ENCODE measurements at places on chromosomes 2 and 18. TPM values are rescaled to one million over a fixed set of nuclear protein-coding genes. Genes with fewer than 3 reads are reported as not detected.

TMEM17 gene
- total RNA-seq: 1.3 TPM

- no peaks in the 10 kb centered on the region for H3K27me3 ChIP-seq
- peak; percentile 58 for DNase-seq
- no peaks in the 10 kb centered on the region for H3K36me3 ChIP-seq
- no peak overlapping the region for H3K4me3 ChIP-seq
Measured at GRCh38 chr2:224910574-224910925, 131.7 kb downstream of the DOCK10 start.

TEX44 gene
- not detected for total RNA-seq

DNA sequence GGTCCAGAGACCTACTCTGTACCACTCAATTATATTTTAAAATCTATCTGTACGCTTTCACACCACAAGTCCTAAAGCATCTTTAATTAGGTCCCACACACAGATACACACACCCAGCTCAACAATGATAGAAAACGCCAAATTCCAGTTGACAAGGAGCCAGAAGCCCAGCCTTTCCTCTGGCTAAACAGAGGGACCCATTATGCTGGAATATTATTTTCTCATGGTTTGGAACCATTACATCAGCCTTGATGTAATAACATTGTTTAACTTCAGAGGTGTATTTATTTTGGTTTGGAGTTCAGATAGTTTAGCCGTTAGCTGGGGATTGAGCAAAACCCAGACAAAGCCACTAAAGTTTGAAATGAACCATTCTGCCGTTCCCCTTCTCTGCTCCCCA is 14.0 kb upstream of the INHBB start:
- no peak overlapping the region for H3K27ac ChIP-seq
- H3K36me3 ChIP-seq: no peaks in the 10 kb centered on the region
- no peaks in the 10 kb centered on the region for H3K4me1 ChIP-seq
- H3K4me3 ChIP-seq: no peak overlapping the region
- peak; percentile 21 for DNase-seq
- peaks cover 28% of the 10 kb centered on the region for H3K27me3 ChIP-seq

GRCh38 chr2:151576080-151576479 is 158.2 kb downstream of the NEB start:
- H3K27me3 ChIP-seq: no peaks in the 10 kb centered on the region
- H3K27ac ChIP-seq: no peak overlapping the region
- no peaks in the 10 kb centered on the region for H3K4me1 ChIP-seq
- no peak overlapping the region for H3K4me3 ChIP-seq
- DNase-seq: no peak
- no peaks in the 10 kb centered on the region for H3K36me3 ChIP-seq

DNA sequence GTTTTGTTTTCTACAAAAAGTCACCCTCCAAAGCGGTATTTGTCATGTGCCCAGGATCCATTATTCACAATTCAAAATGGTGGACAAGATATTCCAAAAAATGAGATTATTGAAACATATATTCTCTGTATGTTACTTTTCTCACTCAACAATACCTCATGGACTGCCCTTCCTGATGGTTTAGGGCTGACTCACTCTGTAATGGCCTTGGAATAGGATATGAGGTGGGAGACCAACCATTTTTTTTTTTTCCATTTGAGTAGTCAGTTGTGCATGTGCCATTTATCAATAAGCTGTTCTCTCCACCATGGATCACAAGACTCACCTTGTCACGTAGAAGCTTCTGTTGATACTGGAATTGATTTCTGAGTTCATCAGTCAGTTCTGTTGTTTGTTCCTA is 64.5 kb downstream of the LYPD6 start:
- no peaks in the 10 kb centered on the region for H3K27me3 ChIP-seq
- no peaks in the 10 kb centered on the region for H3K4me1 ChIP-seq
- no peaks in the 10 kb centered on the region for H3K36me3 ChIP-seq
- DNase-seq: no peak
- no peak overlapping the region for H3K27ac ChIP-seq
- no peak overlapping the region for H3K4me3 ChIP-seq

DNA sequence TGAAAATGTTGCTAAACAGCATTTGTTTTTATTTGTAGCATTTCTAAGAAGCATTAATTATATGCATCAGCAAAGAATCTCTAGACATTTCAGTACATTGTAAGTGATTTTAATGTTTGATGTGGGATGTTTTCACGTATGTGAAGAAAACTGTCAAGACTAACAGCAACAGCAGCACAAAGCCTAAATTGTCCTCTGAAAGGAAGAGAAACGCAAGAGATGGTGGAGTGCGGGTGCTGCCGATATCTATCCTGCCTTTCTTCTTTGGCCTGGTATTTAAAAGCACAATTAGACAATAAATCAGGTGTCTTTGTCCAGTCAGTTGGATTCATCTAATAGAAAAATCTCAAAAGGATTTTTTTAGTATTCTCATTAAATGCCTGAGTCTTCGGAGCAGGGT is 3.1 kb downstream of the TWIST2 start:
- DNase-seq: no peak
- H3K4me3 ChIP-seq: peak overlapping the region; percentile 94
- peaks cover 3% of the 10 kb centered on the region for H3K36me3 ChIP-seq
- H3K27me3 ChIP-seq: no peaks in the 10 kb centered on the region

DNA sequence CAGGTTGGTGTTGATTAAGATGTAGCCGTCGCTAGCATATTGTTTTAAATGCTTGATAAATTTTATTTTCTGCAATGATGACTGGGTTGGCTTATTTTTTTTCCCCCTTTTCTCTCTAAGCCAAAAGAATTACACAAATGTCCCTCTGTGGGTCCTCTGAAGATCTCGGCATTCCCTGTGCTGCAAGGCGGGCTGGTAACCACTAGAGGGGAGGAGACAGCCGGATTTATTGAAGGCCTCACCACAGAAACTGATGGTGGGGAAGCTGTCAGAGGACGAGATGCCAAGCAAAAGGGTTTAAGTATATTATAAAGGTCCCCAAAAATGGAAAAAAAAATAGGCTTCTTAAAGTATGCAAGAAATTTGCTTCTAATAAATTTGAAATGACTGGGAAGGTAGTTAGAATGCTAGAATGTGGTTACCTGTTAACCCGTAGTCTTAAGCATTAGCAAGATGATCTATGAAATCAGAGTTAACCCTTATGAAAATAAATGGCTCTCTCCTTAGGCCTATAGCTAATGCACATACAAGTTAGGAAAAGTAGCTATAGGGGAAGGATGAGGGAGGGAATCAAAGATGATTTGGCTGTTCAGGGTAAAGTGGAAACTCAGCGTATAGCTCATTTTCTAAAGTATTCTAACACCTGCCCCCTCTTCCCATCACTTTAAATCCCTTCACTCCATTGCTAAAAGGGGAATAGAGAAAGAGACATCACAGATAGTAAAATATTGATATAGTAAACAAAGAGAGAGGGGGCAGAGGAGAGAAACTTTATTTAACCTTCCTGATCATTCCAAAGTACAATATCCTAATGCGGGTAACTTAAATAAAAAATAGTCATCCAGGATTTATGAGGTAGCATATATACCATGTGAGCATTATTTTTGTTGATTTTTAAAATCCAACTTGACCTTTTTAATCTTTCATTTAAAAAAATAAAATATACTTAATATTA is 894.5 kb upstream of the POU3F3 start:
- no peaks in the 10 kb centered on the region for H3K27me3 ChIP-seq
- H3K4me3 ChIP-seq: no peak overlapping the region
- no peaks in the 10 kb centered on the region for H3K4me1 ChIP-seq
- H3K27ac ChIP-seq: no peak overlapping the region

- no peaks in the 10 kb centered on the region for H3K27me3 ChIP-seq
- no peak for DNase-seq
- no peaks in the 10 kb centered on the region for H3K4me1 ChIP-seq
- H3K27ac ChIP-seq: no peak overlapping the region
- no peaks in the 10 kb centered on the region for H3K36me3 ChIP-seq
- H3K4me3 ChIP-seq: no peak overlapping the region
Measured at GRCh38 chr18:41165625-41166024, 789.4 kb upstream of the PIK3C3 start.

ALLC gene
- total RNA-seq: not detected

FKBP1B gene
- total RNA-seq: 12.1 TPM

SERPINB12 gene
- not detected for total RNA-seq

- peaks cover 12% of the 10 kb centered on the region for H3K27me3 ChIP-seq
- no peak overlapping the region for H3K4me3 ChIP-seq
- DNase-seq: no peak
- no peaks in the 10 kb centered on the region for H3K4me1 ChIP-seq
- no peaks in the 10 kb centered on the region for H3K36me3 ChIP-seq
- H3K27ac ChIP-seq: no peak overlapping the region
Measured at GRCh38 chr2:11022064-11022463, 110.3 kb downstream of the KCNF1 start.

GRCh38 chr2:213087040-213087439 is 64.4 kb downstream of the IKZF2 start:
- no peaks in the 10 kb centered on the region for H3K36me3 ChIP-seq
- no peaks in the 10 kb centered on the region for H3K27me3 ChIP-seq
- H3K4me3 ChIP-seq: no peak overlapping the region
- DNase-seq: no peak

DNA sequence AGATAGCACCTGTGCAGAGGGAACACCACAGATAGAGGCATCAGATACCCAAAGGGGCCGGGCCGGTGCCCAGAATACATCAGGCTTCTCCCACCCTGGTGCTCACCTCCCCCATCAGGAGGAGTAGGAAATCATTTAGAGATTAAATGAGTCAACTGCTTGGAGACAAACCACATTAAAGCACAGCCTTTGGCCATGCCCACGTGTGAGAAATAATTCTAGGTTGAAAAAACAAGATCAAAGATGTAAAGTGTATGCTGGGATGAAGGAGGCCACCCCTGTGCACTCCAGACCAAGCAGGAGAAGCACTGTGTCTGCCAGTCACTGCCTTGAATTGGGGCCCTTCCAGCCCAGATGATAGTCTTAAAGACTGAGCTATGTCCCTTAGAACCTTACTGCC is 152.8 kb upstream of the ACAA2 start:
- no peak overlapping the region for H3K4me3 ChIP-seq
- DNase-seq: no peak
- H3K27me3 ChIP-seq: no peaks in the 10 kb centered on the region
- H3K27ac ChIP-seq: no peak overlapping the region
- no peaks in the 10 kb centered on the region for H3K36me3 ChIP-seq

DNA sequence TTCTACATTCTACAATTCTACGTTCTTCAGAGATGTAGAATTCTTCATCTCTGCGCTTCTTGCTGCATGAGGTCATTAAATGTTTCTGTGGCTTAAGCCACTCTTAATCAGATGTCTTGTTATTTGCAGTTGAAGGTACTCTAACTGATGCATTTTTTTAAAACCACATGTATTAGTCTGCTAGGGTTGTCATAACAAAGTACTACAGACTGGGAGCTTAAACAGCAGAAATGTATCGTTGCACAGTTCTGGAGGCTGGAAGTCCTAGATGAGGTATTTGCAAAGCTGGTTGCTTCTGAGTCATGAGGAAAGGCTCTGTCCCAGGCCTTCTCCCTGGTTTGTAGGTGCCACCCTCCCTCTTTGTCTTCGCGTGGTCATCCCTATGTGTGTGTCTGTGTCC is 176.3 kb upstream of the GLI2 start:
- peaks cover 9% of the 10 kb centered on the region for H3K4me1 ChIP-seq
- peak overlapping the region; percentile 87 for H3K27ac ChIP-seq
- no peak overlapping the region for H3K4me3 ChIP-seq
- peaks cover 3% of the 10 kb centered on the region for H3K27me3 ChIP-seq
- no peaks in the 10 kb centered on the region for H3K36me3 ChIP-seq

RND3 gene
- total RNA-seq: 559 TPM

DNA sequence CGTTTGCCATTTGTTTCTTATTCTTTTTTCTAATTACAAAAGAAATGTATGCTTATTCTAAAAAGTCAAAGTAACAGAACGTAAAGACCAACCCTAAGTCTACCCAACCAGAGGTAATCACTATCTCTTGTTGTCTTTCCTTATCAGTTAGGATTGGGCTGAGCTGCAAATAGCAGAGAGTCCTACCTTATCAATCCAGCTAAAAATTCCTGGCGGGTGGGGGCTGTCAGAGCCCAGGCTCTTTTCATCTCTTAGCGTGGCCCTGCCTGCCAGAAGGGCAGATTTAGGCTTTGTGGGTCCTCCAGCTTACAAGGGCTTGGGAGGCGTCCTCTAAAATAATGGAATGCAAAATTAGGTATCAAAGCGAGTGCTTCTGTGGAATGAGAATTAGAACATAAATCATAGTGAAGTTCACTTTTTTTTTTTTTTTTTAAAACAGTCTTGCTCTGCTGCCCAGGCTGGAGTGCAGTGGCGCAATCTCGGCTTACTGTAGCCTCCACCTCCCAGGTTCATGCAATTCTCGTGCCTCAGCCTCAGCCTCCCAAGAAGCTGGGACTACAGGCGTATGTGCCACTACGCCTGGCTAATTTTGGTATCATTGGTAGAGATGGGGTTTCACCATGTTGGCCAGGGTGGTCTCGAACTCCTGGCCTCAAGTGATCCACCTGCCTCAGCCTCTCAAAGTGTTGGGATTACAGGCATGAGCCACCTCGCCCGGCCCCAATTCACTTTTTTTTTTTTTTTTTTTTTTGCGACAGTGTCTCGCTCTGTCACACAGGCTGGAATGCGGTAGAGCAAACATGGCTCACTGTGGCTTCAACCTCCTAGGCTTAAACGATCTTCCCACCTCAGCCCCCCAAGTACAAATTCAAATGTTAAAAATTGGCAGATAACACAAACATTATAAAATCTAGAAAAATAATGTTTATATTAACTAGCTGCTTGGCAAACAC is 57.4 kb upstream of the B3GNT7 start:
- no peak overlapping the region for H3K4me3 ChIP-seq
- DNase-seq: no peak
- H3K36me3 ChIP-seq: peaks cover 8% of the 10 kb centered on the region
- H3K4me1 ChIP-seq: no peaks in the 10 kb centered on the region
- no peak overlapping the region for H3K27ac ChIP-seq

GRCh38 chr2:240514631-240515030 is 43.2 kb downstream of the ANKMY1 start:
- H3K4me1 ChIP-seq: peaks cover 3% of the 10 kb centered on the region
- H3K27me3 ChIP-seq: no peaks in the 10 kb centered on the region
- no peak overlapping the region for H3K27ac ChIP-seq

DNA sequence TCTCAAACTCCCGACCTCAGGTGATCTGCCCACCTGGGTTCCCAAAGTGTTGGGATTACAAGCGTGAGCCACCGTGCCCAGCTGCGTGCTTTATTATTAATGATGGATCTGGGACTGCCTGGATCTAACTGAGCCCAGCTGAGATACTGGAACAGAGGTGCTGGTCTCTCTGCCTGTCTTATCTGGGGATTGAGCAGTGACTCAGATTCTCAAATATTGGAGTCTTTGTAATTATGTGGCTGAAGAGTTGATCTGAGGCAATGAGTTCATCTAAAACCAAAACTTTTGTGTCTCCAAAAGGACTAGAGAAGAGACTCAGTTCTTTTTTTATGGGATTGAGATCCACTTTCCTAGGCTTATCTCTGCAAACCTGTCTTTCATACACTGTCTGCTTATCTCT is 16.3 kb downstream of the PLEKHB2 start:
- H3K36me3 ChIP-seq: no peaks in the 10 kb centered on the region
- no peak overlapping the region for H3K4me3 ChIP-seq
- H3K27me3 ChIP-seq: no peaks in the 10 kb centered on the region

DNA sequence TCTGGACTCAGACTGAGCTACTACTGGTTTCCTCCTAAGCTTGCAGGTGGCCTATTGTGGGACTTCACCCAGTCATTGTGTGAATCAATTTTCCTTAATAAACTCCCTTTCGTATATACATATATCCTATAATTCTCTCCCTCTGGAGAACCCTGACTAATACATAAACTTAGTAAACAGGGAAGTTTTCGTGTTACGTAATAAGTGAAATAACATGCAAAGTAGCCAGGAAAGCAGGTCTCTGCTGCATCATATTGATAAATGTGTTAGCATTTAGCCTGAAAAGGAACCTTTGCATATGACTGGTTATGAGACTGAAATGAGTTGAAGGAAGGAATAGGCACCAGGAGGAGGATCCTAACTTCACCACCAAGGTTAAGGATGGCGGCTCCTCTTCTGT is 527.2 kb upstream of the FAM98A start:
- H3K4me1 ChIP-seq: no peaks in the 10 kb centered on the region
- DNase-seq: no peak
- no peaks in the 10 kb centered on the region for H3K27me3 ChIP-seq
- H3K4me3 ChIP-seq: no peak overlapping the region
- no peaks in the 10 kb centered on the region for H3K36me3 ChIP-seq
